Activated T-helper 1 cell treated with anti-CD3 and anti-CD28 coated beads, Interleukin-2, amount 50 U/mL, for 16 hours (primary cell): ENCODE measurements at places on chromosomes 2 and 18.

DNA sequence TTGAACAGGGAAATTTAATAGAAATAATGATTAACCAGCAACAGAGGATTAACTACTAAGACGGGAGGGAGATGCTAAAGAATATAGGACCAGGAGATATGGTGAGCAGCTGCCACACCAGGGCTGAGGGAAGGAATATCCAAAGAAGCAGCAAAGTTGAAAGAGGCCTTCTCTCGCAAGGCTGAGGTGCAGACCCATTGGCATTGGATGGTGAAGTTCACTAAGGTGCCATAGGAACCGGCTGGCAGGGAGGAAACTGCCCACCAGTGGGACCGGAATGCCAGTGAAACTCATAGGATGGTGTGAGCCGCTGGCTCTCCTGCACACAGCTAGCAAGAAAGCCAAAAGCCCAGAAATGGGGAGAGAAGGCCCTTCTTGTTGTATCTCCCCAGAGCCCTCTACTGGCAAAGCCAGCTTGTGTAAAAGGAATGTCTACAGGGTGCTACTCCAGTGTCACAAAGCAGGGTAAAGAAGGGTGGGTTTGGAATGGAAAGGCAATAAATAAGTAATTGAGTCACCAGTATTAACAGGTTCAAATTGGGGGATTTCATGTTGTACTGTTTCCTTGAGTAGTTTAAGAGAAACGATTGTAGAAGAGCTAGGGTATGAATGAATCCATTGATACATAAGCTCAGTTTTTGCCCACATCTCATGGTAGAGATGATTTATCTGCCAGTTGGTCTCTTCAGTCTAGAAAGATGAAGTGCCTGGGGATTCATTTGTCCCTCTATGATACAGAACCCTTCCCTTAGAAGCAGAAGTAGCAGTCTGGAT, 36.0 kb downstream of the FARP2 start:
- no peak for DNase-seq

DNA sequence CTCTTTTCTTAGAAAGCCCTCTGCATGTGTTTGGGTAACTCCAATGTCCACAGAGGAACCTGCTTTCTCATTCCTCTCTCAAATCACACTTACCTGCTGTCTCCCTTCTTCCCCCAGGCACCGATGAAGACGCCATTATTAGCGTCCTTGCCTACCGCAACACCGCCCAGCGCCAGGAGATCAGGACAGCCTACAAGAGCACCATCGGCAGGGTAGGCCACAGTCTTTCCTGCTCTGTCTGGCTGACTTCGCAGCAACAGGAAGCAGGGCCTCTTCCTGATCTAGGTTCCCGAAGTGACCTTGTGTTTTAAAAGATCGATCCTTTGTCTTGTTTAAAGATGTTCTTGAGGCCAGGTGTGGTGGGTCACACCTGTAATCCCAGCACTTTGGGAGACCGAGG, 25.0 kb upstream of the GMCL1 start:
- no peak for DNase-seq

DNA sequence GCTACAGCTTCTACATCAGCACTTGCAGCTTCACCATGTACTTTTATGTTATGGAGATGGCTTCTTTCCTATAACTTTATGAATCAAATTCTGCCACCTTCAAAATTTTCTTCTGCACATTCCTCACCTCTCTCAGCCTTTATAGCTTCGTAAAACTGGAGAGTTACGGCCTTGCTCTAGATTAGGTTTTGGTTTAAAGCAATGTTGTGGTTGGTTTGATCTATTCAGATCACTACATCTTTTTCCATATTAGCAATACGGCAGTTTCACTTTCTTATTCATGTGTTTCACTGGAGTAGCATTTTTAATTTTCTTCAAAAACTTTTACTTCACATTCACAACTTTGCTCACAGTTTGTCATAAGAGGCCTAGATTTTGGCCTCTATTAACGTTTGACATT, 242.9 kb upstream of the GYPC start:
- DNase-seq = no peak

DNA sequence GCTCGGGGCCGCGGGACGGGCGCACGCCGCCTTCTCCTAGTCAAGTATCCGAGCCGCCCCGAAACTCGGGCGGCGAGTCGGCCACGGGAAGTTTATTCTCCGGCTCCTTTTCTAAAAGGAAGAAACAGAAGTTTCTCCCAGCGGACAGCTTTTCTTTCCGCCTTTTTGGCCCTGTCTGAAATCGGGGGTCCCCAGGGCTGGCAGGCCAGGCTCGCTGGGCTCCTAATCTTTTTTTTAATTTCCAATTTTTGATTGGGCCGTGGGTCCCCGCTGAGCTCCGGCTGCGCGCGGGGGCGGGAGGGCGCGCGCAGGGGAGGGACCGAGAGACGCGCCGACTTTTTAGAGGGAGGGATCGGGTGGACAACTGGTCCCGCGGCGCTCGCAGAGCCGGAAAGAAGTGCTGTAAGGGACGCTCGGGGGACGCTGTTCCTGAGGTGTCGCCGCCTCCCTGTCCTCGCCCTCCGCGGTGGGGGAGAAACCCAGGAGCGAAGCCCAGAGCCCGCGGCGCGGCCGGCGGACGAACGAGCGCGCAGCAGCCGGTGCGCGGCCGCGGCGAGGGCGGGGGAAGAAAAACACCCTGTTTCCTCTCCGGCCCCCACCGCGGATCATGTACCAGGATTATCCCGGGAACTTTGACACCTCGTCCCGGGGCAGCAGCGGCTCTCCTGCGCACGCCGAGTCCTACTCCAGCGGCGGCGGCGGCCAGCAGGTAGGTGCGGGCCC, 617 bp downstream of the FOSL2 start:
- DNase-seq = peak; percentile 38

DNA sequence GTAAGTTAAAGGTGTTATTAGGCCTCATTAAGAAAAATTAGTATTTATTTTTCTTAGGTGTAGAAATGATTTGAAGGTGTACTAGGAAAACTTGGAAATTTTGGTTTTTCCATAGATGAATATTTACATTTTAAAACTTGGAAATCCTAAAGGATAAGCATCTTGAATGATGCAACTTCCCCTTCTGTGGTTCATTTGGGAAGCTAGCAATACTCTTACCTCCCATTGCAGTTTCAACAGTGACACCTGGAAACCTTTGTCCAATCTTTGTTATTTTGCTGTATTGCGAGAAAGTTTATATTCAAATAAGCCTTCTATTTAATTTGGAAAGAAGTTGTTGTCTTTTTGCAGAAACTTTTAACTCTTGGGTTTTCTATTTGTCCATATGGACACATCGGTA, 68.5 kb downstream of the ZEB2 start:
- no peak for DNase-seq

DNA sequence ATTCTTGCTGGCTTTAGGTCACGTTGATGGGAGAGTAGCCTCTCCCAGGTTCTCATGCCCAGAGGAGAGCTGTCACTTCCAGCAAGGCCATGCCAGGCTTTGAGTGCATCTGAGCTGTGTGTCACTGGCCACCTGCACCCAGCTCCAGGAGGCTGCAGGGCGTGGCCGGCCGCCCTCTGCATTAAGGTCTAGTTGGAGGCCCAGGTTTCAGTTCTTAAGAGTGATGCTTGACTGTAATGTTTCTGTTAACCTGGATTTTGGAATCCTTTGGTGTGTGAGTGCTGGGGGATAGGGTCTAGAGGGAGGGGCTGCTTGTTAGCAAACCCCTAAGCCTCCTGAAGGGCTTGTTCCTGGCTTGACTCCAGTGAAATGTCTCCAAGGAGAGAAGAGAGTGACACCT, 140.1 kb downstream of the ACOXL start:
- no peak for DNase-seq

- no peak for DNase-seq
Observed at GRCh38 chr2:191115391-191115790, 35.4 kb downstream of the STAT4 start.

DNA sequence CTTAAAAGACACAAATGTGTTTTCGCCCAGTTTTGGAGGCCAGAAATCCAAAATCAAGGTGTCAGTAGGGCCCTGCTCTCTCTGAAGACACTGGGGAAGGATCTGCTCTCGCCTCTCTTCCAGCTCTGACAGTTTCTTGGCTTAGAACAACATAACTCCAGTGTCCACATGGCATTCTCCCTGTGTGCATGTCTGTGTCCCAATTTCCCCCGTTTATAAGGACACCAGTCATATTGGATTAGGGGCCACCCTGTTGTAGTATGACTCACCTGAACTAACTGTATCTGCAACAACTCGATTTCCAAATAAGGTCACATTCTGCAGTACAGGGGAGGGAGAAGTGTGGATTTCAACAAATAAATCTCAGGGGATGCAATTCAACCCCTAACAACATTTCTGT, 263.2 kb downstream of the SS18 start:
- no peak for DNase-seq

DNA sequence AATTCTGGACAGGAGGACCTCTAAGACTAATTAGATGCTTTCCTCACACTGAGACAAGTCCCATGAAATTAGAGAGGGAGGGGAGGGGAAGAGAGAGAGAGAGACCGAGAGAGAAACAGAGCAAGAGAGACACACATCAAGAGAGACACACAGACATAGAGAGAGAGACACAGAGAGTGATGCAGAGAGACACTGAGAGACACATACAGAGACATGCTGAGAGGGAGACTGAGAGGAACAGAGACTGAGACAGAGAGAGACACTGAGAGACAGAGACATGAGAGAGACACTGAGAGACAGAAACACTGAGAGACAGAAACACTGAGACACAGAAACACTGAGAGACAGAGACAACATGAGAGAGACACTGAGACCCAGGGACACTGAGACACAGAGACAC, 250.8 kb downstream of the TNS1 start:
- no peak for DNase-seq

DNA sequence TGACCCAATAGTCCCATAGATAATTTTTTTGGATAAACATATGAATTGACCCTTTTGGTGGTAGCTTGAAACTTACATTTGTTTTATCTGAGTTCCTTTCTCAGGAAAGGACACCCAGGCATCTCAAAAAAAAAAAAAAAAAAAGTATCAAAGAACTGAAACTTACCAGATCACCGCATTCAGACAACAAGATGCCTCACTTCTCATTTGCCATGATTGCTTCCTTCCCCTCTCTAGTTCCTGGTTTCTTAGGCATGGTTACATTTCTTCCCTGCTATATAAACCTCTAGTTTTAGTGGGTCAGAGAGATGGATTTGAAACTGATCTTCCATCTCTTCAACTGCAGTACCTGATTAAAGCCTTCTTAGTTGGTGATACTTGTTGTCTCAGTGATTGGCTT, 240.1 kb downstream of the ACKR3 start:
- no peak for DNase-seq
